ENCODE measurements at places on chromosomes 4 and X.
A peak's percentile ranks its signal among the peaks of the same experiment; 100 is the strongest.

DNA sequence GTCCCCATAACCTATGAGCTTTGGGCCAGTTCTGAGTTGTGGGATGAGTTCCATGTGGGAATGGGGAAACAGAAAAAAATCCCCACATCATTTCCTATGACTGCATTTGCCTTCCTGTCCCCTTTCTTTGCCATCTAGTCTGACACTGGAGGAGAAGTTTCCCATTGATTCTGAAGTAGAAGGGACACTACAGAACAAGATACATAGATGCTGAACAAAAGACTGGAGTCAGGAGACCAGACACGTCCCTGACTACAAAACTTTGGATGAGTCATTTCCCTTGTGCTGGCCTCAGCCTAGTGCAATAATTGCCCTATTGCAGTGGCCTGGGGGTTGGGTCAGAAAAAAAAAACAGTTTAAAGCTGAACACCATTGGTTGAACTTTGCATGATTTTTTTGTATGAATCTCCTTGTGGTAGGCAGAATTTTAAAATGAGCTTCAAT, 22.1 kb downstream of the BEX3 start:
- DNase-seq: peak; percentile 66

- DNase-seq: no peak
Observed at GRCh38 chr4:170428929-170429328, 339.2 kb upstream of the AADAT start.

GRCh38 chrX:9997524-9997923, 30.4 kb downstream of the CLDN34 start:
- no peak for DNase-seq

- no peak for DNase-seq
Observed at GRCh38 chrX:149157976-149158375, 347.1 kb downstream of the IDS start.

GRCh38 chr4:75696071-75696470, 22.9 kb upstream of the G3BP2 start:
- DNase-seq: no peak

DNA sequence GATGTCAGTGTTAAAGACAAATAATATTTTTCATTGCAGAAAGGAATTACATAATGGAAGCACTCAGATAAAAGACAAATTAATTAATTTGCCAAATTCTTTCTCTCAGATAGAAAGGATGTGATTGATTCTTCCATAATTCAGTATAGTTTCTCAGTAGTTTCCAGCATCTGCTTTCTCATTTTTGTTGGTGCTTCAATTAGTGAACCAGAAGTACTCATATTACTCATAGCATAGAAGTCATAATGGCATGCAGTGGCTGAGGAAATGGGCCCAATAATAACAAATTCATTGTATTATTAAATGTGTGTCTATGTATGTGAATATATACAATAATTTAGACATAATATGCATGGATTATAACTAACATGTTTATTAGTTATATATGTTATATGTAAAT, 393.3 kb upstream of the TRAM1L1 start:
- DNase-seq: no peak

DNA sequence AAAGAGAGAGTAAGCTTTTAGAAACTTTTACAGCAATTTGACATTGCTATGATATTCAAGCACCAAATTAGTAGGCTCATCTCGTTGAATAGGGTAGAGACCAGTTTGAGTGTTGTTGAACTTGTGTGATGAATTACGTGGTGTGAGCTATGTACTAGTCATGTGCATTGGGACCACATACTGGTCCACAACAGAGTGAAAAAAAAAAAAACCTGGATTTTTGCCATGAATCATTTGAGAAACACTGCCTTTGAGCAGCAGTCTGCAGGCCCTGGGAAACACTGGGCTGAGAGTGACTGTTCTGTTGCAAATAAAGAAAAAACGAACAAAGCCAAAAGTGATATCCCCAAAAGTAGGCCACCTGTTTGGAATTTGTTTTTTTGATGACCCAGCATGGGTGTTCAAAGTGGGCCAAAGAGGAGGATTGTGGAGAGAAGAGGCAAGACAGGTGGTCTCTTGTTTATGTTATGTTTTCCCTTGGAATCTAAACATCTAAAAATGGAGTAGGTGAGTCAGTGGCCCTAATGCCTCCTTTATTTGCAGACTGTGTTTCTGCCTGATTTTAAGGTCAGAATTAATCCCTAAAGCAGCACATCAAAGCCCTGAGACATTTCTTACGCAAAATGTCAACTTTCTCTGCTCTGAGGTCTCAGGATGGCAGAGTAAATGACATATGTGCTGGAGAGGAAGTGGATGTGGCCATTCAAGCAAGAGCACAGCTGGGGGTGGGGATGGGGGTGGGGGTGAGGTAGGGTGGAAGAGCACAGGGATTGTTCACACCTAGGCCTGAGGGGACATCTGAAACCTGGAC, 33.5 kb downstream of the TAF7L start:
- DNase-seq: no peak

All from A172 (cell line).